ENCODE measurements at places on chromosomes 3 and 15.

DNA sequence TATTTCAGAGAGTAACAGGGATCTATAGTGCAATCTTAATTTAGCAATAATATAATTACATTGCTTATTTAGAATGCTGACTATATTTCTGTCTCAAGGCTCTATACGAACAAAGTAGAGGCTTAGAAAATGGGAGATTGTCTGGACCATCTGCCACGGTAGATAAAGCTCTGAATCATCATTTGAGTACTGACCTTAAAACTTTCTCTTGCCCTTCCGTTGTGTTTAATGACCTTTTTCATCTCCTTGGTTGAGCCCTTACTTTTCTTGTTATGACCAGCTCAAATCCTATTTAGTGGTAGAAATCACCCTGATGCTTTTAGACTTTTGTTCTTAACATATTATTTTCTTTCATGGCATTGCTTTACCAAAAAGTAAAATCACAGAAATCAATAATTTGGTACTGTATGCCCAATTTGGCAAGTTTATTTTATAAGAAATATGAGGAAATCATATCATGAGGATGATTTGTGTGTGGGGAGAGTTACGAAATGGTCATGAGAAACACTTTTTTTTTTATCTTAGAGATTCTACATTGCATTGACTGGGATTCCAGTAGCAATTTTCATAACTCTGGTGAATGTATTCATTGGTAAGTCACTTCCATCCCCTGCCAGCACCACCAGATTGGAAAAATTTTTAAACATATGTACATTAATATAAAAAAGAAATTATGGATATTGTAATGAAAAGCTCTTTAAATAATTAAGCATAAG, 11.0 kb downstream of the NDUFB5 start:
- DNase-seq = peak; percentile 63

- no peak for DNase-seq
Measured at GRCh38 chr3:158559504-158559903, 11.5 kb upstream of the MLF1 start.

GRCh38 chr15:81768773-81769172, 277.0 kb downstream of the MEX3B start:
- no peak for DNase-seq

DNA sequence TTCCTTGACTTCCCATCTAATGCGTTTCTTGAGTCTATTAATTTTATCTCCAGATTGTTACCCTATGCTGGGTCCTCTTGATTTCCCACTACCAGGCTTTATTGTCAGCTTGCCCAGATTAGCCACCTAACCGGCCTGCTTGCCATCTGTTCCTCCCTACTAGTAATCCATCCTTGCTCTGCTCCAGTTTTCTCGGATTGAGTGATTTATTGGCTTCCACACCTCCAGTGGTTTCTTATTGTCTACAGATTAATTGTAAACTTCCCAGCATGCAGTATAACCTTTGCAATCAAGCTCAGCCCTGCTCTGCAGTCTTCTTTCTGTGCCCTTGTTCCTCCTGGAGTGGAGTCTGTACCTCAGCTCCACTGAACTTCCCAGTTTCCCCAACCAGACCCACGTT, 63.4 kb downstream of the ARHGEF26 start:
- no peak for DNase-seq

GRCh38 chr15:49990835-49991545, 128.0 kb downstream of the ATP8B4 start:
- peak; percentile 16 for DNase-seq

GRCh38 chr3:72353236-72354128, 494.8 kb downstream of the SHQ1 start:
- DNase-seq = no peak

- no peak for DNase-seq
Measured at GRCh38 chr3:20743553-20744321, 557.7 kb upstream of the SGO1 start.

DNA sequence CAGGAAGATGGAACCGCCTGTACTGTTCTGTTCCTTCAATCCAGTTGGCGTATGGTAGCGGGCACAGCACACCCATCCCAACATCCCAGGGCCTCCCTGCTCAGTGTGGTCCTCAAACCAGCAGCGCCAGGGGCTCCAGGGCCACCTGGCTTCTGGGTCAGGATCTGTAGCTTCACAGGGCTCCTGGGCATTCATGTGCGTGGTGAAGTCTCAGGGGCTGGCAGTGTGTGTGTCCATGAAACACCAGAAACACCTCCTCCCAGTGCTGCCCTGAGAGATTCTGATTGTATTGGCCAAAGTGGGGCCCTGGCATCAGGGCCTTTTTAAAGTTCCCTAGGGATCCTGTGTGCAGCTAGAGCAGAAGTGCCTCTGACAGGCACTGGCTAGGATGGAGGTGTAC, 42.1 kb downstream of the ABTB1 start:
- no peak for DNase-seq

- DNase-seq = peak; percentile 94
Measured at GRCh38 chr3:30578479-30578878, 27.9 kb upstream of the TGFBR2 start.

DNA sequence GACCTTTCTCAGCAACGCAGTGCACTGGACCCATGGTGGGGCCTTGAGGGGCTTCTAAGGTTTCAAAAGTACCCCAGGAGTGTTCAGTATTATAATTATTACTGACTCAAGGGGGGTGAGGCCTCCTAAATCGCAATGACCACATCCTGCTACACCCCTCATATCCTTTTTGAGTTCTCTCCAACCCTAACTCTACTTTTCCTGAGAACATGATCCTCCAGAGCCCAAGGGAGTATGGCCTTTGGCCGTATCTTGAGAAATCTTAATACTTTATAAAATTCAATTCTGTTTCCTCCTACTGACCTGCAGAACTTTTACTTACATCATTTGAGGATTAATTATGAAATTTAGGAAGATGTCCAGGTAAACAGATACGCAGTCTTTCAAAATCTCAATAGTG, 30.4 kb upstream of the RARRES1 start:
- DNase-seq = no peak

DNA sequence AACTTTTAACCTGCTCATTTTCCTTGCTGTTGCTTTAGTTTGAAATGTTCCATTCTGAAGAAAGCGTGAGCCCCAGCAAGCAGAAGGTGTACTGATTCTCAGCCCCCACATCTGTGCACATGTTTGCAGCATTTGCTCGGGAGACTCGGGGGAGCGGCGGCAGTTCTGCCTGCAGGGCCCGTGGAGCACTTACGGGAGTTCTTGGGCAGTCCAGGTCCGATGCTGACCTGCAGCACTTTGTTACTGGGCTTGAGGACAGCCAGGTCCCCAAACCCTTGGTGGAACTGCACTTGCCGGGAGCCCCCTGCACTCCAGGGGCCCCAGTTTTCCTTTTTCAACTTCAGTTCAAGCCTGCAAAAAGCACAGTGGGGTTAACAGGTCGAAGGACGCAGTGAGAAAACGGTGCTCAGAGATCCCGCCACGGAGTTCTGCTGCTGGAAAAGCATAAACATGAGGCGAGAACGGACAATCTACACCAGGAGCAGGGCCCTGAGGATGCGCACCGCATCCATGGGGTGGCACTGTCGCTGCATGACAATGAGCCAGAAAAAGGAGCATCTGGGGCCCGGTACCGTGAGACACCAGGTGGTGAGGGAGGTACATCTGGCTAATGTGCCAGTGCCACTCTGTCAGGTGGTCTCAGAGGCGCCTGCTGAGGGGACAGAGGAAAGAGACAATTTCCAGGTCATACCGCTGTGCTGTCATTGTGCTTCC, 45.6 kb upstream of the LDHAL6B start:
- peak; percentile 46 for DNase-seq

GRCh38 chr15:66912441-66912840, 153.0 kb upstream of the SMAD3 start:
- DNase-seq = no peak

- DNase-seq = no peak
Measured at GRCh38 chr15:93476491-93477177, 387.6 kb upstream of the RGMA start.

GRCh38 chr15:67897646-67898339, 57.9 kb upstream of the RNU6-1 start:
- DNase-seq = peak; percentile 33

DNA sequence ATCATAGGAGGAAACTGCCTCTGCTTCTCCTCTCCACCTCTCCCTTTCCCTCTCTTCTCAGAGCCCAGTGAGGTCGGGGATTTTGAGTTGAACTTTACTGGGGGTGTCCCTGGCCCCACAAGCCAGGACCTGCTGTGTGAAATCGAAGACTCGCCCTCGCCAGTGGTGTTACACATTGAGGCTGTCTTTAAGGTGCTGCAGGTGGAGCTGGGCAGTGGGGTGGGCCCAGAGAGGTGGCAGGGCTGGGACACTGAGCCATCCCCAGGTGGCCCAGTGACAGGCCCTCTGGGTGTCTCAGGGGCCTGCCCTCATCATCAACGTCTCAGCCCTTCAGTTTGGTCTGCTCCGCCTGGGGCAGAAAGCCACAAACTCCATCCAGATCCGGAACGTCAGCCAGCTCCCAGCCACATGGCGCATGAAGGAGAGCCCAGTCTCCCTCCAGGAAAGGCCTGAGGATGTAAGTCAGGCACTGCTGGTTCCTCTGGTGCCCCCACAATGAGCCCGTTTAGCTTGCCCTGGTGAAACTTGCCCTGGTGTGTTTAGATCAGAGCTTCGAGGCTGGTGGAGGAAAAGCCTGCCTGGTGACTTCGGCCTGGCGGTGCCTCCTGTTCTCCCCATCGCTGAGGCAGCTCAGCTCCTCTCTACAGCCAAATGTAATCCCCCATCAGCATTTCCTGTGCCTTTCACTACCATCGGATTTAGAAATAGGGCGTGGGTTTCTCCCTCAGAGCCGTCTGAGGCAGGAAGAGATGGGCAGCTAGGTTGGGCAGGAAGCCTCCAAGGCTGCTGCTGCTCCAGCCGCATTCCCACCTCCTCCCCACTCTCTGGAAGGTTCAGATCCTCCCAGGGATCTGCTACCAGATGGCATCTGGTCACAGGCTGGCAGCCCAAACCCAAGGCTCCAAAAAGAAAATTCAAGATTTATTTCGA, 39.2 kb downstream of the ACAA1 start:
- no peak for DNase-seq

GRCh38 chr3:171984883-171985282, 54.5 kb upstream of the FNDC3B start:
- DNase-seq = no peak

DNA sequence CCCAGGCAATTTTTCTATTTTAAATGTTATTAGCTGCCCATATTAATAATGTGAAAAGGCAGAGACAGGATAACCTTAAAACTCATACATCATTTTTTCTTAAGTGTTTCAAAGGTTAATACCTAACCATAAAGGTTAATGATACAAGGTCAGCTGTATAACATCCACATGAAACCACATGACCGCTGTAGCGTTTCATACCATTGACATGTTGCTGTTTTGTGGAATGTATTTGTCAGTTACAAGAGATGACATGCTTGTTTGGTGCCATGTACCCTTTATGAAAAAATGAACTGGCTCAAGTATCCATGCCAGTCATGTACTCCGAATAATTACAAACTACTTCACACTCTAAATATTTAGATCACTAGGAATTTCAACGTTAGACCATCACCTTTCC, 207.4 kb downstream of the FMN1 start:
- DNase-seq = no peak

- no peak for DNase-seq
Measured at GRCh38 chr3:74751775-74752174, 137.3 kb upstream of the CNTN3 start.

DNA sequence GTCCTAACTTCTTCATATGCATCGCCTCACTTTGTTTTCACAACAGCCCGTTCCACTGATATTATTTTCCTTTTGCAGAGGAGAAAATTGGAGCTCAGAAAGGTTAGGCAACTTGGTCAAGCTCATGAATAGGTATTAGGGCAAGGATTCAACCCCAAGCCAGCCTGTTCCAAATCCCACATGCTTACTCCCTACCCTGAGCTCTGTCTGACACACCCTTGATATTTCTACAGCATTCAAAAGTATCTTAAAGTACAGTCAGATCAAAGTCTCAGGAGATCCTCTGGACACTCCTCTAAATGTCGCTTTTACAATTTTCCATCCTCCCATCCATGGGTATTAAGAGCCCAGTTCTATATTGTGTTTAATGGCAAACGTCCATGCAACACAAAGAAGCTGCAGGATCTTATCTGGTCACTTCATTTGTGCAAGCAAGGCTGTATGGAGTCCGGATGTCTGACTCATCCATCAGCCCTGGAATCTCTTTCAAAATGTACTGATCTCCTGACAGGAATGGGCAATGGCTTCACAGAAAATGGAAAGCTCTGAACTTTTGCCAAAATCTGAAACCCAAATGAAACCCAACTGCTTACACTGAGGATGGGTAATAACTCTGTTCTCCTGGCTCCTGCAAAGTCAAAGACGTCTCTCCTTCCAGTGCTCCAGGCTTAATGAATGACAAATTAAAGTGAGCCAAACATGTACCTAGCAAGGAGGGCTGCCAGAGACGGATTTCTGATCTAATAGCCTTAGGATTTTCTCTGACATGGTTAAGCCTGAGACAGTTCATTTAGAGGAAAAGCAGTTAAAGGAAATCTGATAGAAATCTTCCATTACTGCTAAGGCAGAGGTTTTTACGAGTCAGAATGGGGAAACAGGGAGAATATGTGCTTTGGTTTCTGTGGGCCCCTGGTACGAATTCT, 230.9 kb upstream of the RORA start:
- peak; percentile 87 for DNase-seq

- DNase-seq = no peak
Measured at GRCh38 chr15:48463366-48463880, 132.2 kb downstream of the DUT start.

- peak; percentile 42 for DNase-seq
Measured at GRCh38 chr3:42906070-42906847, at the start of gene ZNF662. ZNF662 (plus strand) TSS chr3:42906142; CDS start chr3:42908115, 1,973 bp downstream.

DNA sequence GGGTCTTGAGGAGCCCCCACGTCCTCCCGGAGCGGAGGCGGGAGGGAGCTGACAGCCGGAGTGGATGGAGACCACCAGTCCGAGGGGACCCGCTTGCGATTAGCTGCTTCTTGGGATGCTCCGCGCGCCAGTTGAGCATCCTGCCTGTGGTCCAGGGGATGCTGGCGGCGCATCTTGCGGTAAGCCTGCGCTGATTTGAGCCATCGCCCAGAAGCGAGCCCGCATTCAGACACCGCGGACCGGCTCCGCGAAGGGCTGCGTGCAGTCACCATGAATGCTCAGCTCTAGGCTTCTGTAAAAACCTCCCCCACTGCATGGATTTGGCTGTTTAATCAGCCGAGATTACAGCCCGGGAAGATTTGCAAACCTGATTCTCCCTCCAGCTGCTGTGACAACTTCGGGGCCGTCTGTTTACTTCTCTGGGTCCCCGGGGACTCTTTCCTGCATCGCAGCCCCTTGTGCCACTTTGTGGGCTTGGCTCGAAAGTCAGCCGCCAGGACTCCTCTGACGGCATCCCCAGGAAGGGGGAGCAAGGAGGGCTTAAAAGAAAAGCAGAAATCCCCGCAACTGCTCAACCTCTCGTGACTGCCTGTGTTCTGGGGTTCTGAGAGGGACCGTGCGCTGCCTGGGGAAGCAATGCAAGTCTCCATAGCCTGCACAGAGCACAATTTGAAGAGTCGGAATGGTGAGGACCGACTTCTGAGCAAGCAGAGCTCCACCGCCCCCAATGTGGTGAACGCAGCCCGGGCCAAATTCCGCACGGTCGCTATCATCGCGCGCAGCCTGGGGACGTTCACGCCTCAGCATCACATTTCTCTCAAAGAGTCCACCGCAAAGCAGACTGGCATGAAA, 171.1 kb downstream of the KCNAB1 start:
- peak; percentile 13 for DNase-seq

Data from choroid plexus epithelial cell (primary cell).